Stimulated activated CD4-positive, alpha-beta T cell treated with anti-CD3 and anti-CD28 coated beads, Interleukin-2, amount 100 ng/mL, for 24 hours (primary cell): ENCODE measurements at places on chromosomes 6 and 20.

- DNase-seq, result no peak
These were observed 55.4 kb downstream of the RAB44 start for GRCh38 chr6:36752886-36753506.

GRCh38 chr6:52149949-52150348 is 36.2 kb upstream of the IL17A start:
- no peak for DNase-seq

DNA sequence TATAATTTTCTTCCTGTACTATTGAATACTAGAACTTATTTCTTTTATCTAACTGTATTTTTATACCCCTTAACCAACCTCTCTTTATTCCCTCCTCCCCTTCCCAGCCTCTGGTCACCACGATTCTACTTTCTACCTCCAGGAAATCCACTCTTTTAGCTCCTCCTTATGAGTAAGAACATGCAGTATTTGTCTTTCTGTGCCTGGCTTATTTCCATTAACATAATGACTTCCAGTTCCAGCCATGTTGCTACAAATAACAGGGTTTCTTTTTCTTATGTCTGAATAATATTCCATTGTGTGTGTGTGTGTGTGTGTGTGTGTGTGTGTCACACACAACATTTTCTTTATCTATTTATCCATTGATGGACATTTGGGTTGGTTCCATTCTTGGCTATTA is 152.3 kb upstream of the OLIG3 start:
- no peak for DNase-seq

DNA sequence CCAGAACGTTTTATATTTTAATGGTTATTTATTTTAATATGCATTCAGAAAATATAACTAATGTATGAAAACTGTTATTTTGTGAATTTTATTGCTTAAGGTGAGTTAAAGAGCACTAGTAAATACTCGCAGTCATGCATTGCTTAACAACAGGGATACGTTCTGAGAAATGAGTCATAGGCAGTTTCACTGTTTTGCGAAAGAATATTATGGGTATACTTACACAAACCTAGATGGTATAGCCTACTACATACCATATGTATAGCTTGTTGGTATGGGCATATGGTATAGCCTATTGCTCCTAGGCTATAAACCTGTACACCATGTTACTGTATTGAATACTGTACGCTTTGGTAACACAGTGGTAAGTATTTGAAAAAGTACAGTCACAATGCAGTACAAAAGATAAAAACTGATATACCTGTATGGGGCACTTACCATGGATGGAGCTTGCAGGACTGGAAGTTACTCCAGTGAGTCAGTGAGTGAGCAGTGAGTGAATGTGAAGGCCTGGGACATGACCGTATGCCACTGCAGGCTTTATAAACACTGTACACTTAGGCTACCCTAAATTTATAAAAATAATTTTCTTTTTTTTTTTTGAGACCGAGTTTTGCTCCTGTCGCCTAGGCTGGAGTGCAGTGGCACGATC is 38.5 kb downstream of the ARFGEF2 start:
- no peak for DNase-seq

GRCh38 chr6:157571950-157572349 is 191.0 kb downstream of the ZDHHC14 start:
- peak; percentile 8 for DNase-seq

DNA sequence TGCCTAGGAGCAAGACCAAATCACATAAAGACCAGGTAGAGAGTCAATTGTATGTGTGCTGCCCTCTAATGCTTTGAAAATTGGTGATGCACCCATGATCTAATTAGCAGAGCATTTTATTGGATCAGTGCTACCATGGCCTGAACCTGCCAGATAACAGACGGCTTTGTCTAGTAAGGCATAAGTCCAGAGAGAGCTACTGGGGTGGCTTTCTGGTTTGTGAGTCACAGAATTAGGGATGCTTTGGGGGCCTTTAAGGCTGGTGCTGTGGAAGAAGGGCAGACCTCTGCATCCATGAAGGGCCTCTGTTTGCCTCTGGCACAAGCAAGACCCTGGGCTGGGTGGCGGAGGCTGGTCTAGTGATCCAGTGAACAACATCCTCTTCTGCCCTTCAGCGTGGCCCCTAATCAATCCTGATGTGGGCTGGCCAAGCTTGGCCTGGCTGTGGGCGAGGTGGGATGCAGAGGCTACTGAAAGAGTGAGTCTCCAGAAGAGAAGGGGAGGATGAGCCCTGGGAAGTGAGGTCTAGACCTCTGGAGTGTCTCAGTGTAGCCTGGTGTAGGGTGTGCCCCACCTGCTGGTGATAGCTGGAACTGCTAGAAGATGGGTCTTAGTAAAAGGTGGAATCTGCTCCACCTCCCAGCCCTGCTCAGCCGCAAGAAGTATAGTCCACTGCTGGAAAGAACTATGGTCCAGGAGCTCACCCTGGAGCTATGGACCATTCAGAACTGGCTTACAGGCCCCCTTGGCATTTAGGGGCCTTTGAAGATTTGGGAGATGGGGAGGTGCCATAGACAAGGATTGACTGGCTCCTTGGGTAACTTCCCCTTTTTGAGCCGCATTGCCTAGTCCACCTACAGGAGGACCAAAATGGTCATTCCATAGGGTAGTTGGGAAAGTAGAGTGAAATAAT is 36.7 kb upstream of the AAR2 start:
- DNase-seq, result peak; percentile 87

DNA sequence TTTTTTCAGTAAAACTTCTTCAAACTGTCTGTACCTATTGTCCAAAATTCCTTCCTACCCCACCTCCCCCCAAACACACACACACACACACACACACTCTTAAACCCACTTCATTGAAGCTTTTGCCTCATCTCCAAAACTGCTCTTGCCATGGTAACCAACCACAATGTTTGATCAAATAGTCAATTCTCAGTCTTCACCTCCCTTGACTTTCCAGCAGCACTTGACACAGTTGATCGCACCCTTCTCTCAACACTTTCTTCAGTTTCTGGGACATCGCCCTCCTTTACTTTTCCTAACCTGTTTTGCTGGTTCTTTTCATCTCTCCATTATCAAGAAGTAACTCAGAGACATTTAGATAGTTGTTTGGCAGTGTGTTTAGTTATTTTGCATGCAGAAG is 71.5 kb upstream of the COL21A1 start:
- DNase-seq, result no peak

DNA sequence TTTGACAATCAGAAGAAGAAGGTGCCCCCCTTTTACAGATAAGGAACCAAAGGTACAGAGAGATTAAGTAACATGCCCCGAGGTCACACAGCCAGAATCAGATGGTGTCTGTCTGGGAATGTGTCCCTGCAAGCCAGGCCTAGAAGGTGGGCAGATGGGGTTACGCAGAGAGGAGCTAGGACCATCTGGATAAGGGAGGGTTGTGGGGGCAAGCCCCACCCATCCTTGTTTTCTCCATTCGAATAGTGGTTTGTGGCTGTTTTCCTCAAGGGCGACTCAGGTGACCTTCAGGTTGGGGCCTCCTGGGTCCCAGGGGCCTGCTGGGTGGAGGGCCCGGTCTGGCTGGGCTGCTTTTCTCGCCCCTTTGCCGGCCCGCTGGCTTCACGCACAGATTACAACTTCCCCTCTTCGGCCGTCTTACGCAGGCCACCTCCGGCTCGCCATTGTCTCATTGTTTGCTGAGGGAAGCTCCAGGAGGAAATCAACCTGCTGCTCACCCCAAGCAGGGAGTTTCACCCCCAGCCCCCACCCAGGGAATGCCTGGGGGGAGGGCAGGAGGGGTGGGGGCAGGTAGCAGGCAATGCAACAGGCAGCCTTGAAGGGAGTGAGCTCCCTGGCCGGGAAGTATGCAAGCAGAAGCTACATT is 30.8 kb upstream of the CSNK2A1 start:
- DNase-seq, result no peak

DNA sequence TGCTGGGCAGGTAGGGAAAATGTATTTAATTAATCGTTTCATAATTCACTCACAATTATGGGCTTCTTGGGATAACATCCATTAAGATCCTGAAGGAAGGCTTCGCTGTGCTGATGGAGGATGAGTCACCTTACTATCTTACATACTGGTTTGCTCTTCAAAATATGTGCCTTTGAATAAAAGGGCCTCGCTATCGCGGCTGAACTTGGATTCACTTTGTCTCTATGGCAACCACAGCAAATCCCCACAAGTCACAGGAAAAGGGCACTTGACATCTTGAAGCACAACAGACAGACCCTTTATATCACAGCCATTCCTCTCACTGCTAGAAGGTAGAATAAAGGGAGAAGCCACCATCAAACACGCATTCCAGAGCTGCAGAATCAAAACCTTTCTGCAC is 141.3 kb upstream of the MYLIP start:
- DNase-seq, result no peak

GRCh38 chr6:106044151-106044550 is 42.0 kb upstream of the PRDM1 start:
- no peak for DNase-seq
